ENCODE measurements at places on chromosomes 1 and 21. TPM values are rescaled to one million over a fixed set of nuclear protein-coding genes. Genes with fewer than 3 reads are reported as not detected.

DNA sequence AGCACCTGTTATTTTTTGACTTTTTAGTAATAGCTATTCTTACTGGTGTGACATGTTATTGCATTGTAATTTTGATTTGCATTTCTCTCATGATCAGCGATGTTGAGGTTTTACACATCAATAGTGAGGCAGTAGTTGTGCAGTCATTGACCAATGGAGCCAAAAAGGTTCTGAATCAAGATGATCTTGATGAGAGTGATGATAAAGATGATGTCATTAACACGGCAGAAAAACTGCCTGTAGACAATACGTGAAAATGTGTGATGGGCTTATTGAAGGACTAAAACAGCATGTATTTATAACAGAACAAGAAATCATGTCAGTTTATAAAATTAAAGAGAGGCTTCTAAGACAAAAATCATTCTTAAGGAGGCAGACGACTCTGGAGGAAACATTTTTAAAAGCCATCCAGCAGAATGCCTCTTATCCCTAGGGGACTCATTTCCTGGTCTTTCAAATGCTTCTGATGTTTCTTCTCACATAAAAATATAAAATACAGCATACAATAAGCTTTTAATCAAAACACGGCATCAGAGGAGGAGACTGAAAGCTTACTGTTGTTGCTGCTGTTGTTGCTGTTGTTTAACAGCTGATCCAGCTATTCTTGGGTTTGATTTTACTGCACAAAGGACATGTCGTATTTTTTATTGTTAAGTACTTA lies 400.3 kb downstream of the LTN1 start:
- DNase-seq = no peak

GRCh38 chr1:66022904-66023620 lies 230.4 kb downstream of the PDE4B start:
- no peak for DNase-seq

- no peak for DNase-seq
These were observed 29.6 kb upstream of the DIPK1A start for GRCh38 chr1:92990828-92991227.

DNA sequence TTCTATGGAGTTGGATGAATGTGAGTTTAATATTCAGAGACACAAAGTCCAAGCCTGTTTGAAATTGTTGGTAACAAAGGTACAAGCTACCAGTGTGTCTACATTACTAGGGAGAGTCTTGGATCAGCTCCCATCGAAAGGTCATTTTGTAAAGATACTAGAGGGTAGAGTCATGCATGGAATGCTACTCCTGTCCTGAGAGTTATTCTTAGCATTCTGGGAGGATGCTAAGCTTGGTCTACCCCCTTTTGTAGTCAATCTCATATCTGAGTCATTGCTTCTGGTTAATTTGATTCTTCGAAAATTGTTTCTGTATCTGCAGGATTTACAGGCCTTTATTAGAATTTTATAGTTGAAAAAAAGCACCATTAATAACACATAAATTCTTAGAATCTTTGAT lies 240.2 kb downstream of the ST6GALNAC3 start:
- DNase-seq = no peak

DNA sequence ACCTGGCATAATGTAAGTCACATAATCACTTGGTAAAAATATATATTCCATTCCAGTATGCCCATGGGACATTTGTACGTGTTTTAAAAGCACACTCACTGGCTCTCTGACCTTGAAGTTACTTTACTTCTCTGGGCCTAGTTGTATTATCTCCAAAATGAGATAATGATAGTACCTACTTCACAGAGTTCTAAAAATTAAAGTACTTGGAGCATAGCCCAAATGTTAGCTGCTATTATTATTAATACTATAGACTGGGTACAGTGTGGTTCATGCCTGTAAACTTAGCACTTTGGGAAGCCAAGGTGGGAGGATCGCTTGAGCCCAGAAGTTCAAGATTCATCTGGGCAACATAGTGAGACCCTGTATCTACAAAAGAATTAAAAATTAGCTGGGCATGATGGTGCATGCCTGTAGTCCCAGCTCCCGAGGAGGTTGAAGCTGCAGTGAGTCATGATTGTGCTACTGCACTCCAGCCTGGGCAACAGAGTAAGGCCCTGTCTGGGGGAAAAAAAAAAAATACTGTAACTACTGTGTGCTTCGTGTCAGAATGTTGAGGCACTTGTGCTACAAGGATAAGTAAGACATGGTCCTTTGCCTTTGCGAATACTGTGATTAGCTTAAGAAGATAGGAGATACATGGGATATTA lies 45.7 kb downstream of the TDRD5 start:
- no peak for DNase-seq

Gene C1orf87
- total RNA-seq = not detected
